ENCODE measurements at places on chromosomes 2 and 18.

- no peak for DNase-seq
Measured at GRCh38 chr18:75213611-75214331, 3.2 kb downstream of the TSHZ1 start.

GRCh38 chr2:36415381-36416022 lies 59.9 kb downstream of the CRIM1 start:
- no peak for DNase-seq

DNA sequence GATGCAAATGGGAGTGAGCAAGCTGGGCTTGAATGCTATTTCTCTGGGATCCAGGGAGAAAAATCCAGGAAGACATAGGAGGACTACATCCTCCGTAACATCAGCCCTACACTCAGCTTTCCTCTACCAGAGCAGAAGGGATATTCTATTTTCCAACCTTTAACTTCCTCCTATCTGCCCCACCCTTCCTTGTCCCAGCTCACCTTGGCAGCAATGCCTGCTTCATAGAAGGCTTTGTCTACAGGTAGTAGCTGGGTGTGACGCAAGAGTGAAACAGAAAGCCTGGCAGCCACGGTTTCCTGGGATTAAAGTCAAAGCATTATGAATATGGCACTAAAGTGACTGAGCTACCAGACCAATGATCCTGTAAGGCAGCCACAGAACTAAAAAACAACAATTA lies 3.9 kb downstream of the KRTCAP3 start:
- no peak for DNase-seq

- DNase-seq, result no peak
Measured at GRCh38 chr2:157052685-157053224, 204.8 kb upstream of the GALNT5 start.

GRCh38 chr2:212536817-212537725 lies 1.5 kb downstream of the ERBB4 start:
- DNase-seq, result no peak

- DNase-seq, result no peak
Measured at GRCh38 chr2:168130346-168130745, 117.0 kb downstream of the STK39 start.

DNA sequence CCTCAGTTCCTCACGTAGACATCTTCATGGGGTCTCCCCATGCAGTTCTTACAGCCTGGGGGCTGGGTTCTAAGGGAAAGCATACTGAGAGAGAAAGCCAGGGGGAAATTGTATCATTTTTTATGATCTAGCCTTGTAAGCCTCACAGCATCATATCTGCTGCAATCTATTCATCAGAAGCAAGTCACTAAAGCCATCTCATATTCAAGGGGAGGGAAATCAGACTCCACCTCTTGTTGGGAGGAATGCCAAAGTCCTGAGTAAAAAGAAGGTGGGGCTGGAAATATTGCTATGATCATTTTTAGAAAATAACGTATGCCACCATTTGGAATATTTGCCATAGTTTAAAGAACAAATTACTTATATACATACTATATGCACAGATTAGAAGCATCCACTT lies 304.6 kb downstream of the TXNL1 start:
- no peak for DNase-seq

DNA sequence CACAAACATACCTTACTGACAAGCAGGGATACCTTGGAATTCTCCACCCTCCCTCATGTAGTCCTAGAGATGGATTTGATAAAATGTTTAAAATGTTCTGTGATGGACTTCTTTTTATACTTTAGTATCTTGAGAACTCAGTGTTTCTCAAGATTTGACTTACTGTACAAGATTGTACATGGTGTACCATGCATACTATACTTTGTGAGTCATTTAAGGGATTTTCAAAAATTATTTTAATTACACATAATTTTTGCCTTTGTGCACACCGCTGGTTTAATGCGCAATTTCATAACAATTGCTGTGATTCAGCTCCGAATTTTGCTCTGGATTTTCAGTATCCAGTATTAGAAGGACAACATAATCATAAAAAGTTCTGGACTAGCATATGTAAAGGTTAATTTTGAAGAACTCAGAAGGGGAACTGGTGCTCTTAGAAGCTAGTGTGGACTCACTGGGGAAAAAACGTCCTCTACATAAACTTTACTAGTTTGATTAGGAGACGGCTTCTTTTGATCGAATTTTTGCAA lies 78.6 kb upstream of the ACSL3 start:
- no peak for DNase-seq

- DNase-seq, result no peak
Measured at GRCh38 chr18:26460449-26461091, 87.8 kb downstream of the KCTD1 start.

GRCh38 chr2:226399006-226399405 lies 400.6 kb downstream of the IRS1 start:
- DNase-seq, result no peak

DNA sequence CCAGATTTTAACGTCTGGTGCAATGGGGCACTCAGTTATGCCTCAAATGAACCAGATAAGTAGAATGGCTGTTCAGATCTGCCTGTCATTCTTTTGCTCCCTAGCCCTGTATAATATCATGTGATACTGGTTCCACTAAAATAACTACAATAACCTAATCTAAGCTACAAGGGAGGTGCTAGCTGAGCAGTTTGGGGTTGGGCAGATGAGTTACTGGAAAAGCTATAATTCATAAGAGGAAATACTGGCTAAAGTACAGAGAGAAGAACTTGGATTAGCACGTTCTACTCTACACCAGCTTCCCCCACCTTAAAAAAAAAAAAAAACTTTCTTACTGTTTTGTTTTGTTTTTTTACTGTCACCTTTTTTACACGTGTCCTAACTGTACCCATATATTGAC lies 183.3 kb upstream of the NRP2 start:
- DNase-seq, result no peak

GRCh38 chr2:194566907-194567660 lies 1089.9 kb upstream of the SLC39A10 start:
- no peak for DNase-seq

DNA sequence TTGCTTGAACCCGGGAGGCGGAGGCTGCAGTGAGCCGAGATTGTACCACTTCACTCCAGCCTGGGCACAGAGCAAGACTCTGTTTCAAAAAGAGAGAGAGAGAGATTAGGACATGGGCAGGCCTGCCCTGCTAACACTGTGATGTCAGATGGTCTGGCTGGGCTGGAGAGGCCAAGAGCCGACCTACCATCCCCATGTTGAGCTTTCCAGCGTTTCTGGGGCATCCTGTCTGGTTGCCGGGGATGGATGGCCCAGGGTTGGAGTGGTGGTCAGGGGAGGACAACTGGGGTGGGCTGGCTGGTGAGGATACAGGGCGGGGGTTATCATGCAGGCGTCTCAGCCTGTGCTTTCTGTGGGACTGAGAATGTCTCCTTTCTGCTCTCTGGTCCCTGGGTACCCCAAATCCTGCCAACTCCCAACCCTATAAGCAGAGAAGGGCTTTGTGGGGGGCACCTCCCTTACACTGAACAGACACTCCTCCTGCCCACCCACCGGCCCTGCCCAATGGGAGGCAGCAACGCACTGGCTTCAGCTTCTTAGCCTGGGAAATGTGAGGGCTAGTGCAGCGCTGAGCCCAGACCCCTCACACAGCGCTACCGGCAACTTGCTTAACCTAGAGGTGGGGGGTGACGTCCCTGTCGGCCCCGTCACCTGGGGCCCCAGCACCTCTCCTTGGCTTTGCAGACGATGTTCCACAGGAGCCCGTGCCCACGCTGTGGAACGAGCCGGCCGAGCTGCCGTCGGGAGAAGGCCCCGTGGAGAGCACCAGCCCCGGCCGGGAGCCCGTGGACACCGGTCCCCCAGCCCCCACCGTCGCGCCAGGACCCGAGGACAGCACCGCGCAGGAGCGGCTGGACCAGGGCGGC lies 5.4 kb downstream of the SNORC start:
- DNase-seq, result no peak

GRCh38 chr18:54389143-54389505 lies 31.4 kb downstream of the C18orf54 start:
- no peak for DNase-seq

GRCh38 chr2:237075749-237076599 lies 9.7 kb upstream of the COPS8 start:
- no peak for DNase-seq

- DNase-seq, result no peak
Measured at GRCh38 chr2:107775211-107775610, 51.5 kb upstream of the RGPD4 start.

GRCh38 chr2:183149489-183149888 lies 25.2 kb downstream of the NUP35 start:
- no peak for DNase-seq

DNA sequence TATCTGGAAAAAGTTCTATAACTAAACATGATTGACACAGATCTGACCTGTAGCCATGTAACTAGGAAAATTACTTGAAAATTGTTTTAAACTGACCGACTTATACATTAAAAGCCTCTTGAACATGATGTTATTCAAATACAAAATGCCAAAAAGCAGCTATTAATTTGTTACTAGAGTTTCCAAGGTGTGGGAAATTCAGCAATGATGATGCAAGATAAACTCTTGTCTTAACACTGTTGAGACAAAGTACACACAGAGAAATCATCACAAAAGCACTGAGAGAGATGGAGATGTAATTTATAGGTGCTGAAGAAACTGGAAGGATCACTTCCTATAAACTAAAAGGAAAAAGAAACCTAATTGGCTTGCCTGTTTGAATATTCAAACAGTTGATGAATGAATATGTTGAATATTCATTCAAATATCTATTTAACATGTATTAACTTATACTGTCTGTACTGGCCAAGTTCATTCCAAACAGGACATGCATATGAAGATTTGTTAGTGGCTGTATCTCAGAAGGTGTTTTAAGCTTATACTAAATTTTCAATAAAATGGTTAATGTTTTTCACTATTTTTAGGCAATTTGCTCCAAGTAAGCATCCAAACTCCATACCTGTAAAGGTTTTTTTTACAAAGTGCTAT lies 34.6 kb upstream of the WDR75 start:
- DNase-seq, result no peak

- DNase-seq, result no peak
Measured at GRCh38 chr2:196555161-196555560, 84.4 kb upstream of the CCDC150 start.

- no peak for DNase-seq
Measured at GRCh38 chr18:1133541-1133940, 228.9 kb downstream of the ADCYAP1 start.

GRCh38 chr2:65357959-65358294 lies 74.5 kb downstream of the SPRED2 start:
- no peak for DNase-seq

DNA sequence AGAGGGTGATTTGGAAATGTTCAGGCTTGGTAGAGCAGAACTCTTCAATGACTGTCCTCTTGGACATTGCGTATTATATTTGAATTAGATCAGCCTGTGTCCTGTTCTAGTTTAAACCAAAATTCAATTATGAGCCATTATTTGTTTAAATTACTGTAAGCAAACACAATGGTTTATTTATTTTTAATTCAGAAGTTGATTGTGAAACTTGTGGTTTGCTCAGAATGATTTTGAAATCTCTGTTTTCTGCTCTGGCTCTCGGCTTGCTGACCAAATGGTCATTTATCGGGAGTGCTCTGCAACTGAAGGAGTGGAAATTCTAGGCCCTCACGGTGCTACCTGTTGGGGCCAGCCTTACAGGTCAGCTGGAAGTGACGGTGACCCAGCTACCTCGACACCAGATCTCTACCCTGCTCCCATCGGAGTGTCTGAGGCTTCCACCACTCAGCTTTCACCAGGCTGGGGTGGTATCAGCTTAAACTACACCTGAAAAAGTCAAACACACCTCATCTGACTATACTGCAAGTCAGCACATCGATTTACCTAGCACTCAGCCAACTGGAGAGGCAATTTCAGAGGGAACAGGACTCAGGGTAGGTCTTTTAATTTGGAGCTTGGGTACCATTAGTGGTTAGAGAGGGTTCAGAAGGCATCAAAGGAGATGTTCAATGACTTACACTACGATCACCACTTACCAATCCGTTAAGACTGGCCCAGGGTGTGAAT lies 36.8 kb upstream of the GPD2 start:
- DNase-seq, result no peak

DNA sequence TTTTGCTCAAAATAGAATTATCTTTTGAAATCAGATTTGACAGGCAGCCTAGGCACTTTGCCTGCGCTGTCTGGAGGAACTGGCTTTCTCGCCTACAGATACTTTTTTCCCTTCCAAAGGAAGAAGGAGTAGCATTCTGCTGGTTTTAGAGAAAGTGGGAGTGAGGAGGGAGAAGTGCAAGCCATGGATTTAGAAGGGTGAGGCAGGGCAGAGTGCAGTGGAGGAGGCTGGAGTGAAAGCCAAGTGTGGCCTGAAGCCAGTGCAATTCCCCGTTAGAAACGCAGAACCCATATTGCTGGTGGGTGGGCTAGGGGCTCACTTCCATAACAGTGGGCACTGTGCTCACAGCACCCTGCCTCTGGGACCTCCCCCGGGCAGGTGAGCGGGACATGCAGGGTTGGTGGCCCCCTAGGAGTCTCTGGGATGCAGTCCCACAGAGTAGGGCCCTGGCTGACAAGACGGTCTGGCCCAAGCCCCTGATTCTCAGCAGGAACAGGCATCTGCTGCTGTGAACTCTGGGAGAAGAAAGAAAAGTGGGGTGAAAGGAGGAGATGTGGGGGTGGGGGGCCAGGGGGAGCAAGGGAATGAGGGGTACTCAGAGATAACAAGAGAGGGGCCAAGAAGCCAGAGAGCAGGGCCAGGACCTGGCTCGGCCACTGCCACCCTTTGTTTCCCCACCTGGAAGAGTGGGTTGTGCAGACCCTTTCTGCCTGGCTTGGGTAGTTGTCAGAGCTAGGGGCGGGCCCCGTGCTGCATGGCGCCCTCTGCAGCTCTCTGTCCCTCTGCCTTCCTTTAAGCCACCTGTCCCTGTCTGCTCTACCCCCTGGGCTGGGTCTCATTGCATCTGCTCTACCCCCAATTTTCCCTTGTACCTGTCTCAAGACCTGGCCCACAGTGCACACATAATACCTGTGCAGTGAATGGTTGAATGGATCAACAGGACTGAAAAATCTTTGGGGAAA lies 273.5 kb upstream of the HS6ST1 start:
- no peak for DNase-seq

DNA sequence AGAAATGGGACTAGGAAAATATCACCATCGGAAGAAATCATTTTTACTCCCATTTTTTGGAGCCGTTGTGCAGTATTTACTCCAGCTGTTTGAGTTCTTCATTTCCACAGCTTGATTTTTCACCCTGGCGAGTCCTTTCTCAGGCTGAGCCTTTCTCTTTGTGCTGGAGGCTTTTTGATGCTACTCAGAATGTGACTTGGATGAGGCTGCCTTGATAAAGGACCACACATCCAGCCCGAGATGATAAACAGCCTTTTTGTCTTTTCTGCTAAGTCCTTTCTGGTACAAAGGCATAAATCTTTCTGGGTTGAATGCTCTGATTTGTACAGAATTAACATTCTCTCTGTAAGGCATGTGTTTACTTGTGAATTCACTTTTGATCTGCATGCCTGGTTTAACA lies 17.6 kb upstream of the CTDP1 start:
- DNase-seq, result no peak

- no peak for DNase-seq
Measured at GRCh38 chr2:230457073-230457768, 41.2 kb downstream of the SP100 start.

- DNase-seq, result no peak
Measured at GRCh38 chr2:159531475-159531874, 84.9 kb downstream of the BAZ2B start.

GRCh38 chr2:231987124-231987727 lies 25.7 kb downstream of the DIS3L2 start:
- no peak for DNase-seq

GRCh38 chr2:105373895-105374401 lies 24.9 kb downstream of the FHL2 start:
- DNase-seq, result no peak

- no peak for DNase-seq
Measured at GRCh38 chr2:149552226-149552625, 35.3 kb downstream of the MMADHC start.
